ENCODE measurements at places on chromosomes 6 and 20.

DNA sequence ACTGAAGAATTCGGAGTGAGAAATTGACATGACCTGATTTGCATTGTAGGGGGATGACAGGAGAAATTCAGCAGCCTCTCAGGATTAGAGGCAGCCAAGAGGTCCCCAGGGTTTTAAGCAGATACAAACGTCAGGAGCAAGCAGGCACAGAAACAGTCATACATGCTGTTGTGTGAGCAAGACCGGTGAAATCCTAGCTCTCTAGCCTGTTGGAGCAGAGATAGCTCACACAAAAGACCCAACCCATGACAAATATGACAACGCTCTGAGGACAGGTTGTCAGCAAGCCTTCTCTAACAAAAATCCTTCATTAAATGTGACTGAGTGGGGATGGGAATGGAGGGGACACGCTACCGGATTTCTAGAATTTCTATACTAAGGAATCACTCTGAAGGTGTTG lies 23.0 kb upstream of the AKAP12 start:
- no peak for DNase-seq

DNA sequence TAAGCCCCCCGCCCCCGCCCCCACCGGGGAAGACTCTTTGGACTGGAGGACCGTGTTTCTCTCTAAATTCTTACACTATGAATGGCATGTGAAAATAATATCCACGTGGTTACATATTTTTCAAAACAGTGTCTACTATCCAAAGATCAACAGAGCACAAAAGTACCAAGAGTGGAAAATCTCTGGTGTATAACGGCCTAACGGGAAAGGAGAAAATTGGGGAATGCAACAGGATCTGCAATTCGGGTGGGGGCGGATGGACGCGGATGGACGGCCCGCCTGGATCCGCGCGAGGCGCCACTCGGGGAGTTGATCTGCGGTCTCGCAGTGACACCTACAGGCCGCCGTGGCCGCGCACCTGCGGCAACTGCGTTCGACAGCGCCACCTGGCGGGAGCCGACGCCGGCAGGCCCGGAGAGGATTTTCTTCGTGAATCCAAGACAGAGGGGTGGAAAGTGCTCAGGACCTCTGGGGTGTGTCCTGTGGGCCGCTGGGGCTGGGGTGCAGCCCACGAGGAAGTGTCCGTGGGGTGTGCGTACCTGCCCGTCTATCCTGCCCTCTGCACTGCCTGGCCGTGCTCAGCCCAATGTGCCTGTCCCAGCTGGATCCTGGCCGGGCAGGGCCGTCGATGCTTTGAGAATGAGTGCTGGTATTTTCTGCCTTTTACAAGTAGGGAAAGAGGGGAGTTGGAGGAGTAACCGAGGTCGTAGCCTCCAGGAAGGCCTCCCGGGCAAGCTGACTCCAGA lies 18.6 kb downstream of the ANKRD60 start:
- peak; percentile 96 for DNase-seq

DNA sequence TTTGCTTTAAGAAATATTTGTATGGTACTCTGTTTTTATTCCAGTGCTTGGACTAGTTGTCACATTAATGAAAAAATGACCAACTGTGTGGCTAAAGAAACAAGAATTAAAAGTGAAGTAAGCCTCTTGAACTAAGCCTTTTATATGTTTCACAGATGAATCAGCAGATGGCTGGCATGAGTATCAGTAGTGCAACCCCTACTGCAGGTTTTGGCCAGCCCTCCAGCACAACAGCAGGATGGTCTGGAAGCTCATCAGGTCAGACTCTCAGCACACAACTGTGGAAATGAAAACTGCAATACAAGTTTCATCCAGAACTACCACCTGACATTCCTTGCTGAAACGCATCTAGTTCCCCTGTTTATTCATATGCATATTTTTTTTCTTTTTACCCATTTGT lies 96.8 kb downstream of the B3GAT2 start:
- DNase-seq: no peak

DNA sequence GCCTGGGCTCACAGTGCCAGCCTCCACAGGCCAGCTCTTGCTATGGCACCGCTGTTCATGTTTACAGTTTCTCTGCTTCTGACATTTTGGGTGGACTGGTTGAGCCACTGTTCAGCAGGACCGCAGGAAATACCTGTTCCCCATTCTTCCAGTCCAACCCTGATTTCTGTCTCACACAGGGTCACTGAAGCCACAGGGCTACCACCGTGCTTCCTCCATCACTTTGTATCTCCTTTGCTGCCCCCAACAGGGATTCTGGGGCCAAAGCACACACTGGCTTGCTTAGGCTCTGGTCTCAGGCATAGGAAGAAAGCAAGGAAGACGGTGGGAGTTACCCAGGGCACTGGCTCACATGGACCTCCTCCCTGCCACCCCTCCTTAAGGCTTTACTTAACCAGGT lies 164.5 kb downstream of the UNC5CL start:
- peak; percentile 12 for DNase-seq

GRCh38 chr6:7086488-7086887 lies 21.3 kb upstream of the RREB1 start:
- no peak for DNase-seq

- peak; percentile 49 for DNase-seq
These were observed 993 bp downstream of the STX16 start for GRCh38 chr20:58651946-58652605.

All from Calu3 (cell line).